ENCODE measurements at places on chromosomes 1 and 21.

DNA sequence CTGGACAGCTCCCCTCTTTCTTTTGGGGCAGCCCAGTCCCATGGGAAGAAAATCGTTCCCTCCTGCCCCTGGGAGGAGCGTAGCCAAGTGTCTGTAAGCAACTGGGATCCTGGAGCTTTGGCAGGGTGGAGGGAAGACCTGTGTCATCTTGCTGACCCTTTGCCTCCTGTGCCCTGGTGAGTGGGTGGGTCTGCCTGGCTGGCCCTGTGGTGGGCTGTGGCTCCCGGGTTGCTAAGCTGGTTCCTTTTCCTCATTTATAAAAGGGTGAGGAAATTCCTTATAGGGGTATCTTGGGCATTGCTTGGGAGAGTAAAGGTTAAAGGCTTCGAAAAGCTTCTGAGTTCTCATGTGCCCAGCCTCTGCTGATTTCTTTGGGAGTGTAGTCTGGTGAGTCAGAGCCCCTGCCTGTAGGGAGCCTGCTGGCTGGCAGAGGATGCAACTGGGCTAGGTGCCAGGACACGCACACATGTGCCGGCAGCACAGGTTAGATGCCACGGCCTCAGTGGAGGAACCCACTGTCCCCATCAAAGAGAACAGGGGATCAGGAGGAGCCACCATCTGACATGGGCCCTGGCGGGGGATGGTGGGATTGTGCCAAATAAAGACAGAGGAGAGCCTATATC is 85.2 kb downstream of the ARHGEF10L start:
- no peak for DNase-seq

- no peak for DNase-seq
These were observed 117.9 kb downstream of the DMRTB1 start for GRCh38 chr1:53576866-53577760.

DNA sequence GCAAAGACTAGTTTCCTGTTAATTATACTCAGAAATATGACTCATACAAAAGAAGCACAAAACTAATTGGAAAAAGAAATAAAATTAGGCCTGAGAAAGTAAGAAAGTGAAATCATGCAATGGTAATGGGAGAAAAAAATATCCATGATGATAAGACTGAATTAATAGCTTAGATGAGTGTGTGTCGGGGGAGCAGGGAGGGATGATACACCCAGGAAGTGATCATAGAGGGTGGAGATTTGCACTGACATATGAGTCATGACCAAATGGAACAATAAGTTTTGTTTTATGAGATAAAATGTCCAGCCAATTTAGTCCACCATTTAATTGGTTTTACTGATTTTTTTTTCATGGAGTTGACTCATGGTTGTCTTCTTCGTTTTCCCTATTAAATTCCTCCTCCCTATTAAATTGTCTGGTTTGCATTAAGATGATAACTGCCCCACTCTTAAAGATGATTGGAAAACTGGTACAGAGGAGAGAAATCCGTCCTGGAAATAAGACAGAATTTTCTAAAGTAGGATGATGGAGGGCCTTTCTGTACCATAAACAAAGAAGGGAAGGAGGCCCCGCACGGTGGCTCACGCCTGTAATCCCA is 111.7 kb upstream of the KCNJ6 start:
- no peak for DNase-seq

GRCh38 chr1:8925960-8926359 is 19.7 kb upstream of the CA6 start:
- DNase-seq: no peak

DNA sequence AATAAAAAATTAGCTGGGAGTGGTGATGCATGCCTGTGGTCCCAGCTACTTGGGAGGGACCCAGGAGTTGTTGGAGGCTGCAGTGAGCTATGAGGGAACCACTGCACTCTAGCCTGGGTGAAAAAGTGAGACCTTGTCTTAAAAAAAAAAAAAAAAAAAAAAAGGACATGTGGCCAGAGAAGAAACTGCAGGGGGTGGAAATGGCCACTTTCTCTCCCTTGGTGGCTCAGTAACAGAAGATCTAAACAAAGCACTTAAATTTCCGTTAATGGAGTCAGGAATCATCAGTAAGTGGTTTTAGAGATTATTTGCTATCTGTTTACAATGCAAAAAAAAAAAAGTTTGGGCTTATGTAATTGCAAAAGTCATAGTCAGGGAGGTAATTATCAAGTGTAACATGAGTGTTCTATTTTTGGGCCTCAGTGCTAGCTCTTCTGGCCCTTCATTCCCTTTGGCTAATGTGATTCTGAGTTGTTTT is 19.3 kb upstream of the OPRD1 start:
- no peak for DNase-seq

- DNase-seq: no peak
These were observed 1276.9 kb upstream of the ADGRL2 start for GRCh38 chr1:80523861-80524260.

DNA sequence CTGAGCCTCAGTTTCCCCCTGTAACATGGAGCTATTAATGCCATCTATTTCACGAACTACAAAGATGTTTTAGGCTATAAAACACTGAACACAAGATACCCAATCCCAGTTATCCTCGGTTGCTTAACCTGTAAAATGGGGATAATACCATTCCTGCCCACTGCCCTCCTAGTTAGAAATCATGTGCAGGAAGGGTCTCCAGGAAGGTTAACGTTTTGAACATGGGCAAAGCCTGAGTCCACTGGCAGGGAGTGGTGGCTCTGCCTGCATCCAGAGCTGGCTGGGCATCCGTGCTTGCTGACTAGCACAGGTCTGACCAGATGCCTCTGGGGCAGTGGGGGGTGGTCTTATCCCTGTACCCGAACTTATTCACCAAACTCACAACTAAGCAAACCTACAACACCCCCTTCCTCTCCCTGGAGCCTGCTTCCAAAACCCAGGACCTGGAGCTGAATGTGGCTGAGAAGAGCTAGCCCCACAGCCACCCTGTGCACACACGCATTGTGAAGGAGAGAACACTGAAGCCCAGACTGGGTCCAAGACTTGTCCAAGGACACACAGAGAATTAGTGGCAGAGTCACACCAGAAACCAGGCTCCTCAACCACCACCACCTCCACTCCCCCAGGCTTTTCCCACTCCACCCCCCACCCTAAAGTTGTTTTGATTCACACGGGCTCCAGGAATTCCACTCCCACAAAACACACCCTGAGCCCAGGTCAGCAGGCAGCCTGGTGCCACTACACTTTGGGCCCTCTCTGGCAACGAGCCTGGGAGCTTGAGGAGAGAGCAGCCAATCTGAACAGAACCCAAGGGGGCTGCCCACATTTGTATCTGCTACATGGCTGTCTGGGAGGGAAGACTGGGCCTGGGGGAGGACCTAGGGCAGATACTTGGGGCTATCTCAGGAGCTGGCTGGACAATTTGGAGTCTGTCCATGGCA is 1.6 kb downstream of the E2F2 start:
- DNase-seq: no peak

GRCh38 chr1:208089761-208090370 is 154.3 kb downstream of the PLXNA2 start:
- DNase-seq: no peak

- no peak for DNase-seq
These were observed 71.0 kb downstream of the UBR4 start for GRCh38 chr1:19138958-19139581.

- no peak for DNase-seq
These were observed 896.3 kb downstream of the TTLL7 start for GRCh38 chr1:83102630-83103071.

DNA sequence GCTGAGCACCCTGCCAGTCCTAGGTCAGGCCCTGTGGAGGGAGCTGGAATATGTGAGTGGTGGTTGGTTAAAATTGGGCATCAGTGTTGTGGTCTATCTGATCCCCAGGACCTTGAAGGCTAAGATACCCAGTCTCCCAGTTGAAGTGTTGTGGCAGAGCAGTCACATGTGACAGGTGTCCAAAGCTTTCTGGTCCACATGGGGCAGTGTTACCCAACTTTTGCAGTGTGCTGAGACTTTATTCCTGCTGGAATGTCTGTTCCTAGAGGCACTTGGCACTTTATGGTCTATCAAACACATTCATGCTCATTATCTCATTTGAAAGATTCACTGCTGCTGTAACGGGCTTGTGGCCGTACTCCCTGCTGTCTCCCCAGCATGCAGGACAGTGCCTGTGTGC is 21.0 kb upstream of the LORICRIN start:
- DNase-seq: no peak

GRCh38 chr1:235571482-235571881 is 67.2 kb upstream of the B3GALNT2 start:
- no peak for DNase-seq

- DNase-seq: no peak
These were observed 123.5 kb upstream of the HOOK1 start for GRCh38 chr1:59691261-59691660.

GRCh38 chr1:109269212-109269980 is 13.5 kb downstream of the PSRC1 start:
- DNase-seq: no peak

GRCh38 chr1:230128569-230129285 is 61.7 kb downstream of the GALNT2 start:
- no peak for DNase-seq

- no peak for DNase-seq
These were observed 22.3 kb downstream of the ACTA1 start for GRCh38 chr1:229411434-229412055.

DNA sequence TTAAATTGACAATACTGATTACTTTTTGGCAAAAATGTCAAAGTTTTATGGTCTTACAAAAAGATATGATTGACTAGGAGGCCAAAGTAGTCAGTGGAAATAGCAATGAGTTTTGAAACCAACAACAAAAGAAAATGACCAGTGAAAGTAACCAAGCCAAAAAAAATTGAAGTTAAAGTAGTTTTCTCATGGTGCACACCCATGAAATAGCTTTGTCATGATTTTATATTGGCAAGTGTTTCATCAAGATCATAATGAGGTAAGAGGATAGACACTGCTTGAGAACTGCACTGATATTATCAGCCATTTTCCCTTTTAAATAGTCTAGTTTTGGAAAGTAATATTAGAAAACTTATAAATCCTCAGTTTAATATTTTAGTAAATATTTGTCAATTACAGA is 206.2 kb upstream of the ADAMTS5 start:
- DNase-seq: no peak

DNA sequence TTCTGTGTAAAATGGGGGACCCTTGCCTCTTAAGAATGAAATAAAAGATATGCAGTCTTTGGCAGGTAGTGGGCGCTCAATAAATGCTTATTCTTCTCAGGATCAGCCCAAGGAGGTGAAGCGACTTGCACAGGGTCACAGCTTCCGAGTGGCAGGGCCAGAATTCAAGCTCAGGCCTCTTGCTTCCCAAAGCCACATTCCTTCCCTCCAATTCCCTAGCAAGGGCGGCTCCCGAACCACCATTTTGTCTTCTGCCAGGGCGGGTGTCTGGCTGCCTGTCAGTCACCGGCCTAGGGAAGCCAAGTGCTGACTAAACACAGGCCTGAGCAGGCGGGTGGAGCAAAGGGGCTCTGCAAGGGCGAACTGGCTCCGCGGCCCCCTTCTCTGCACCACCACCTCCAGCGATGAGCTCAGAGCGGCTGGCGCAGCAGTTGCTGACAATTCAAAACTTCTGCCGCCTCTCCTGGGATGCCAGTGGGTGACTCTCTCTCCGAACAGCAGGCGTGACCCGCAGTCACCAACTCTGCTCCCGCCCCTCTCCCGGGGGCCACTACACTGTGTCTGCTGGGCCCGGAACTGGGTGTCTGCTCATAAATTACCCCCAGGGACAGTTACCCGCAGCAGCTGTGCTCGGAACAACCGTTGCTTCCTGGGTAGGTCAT is 10.8 kb downstream of the GPR3 start:
- no peak for DNase-seq

- no peak for DNase-seq
These were observed 40.1 kb downstream of the MAST2 start for GRCh38 chr1:45843474-45843905.

- DNase-seq: no peak
These were observed 57.0 kb downstream of the GPR161 start for GRCh38 chr1:168079761-168080160.

- DNase-seq: no peak
These were observed 164.7 kb downstream of the LTN1 start for GRCh38 chr21:28828021-28828420.

- DNase-seq: no peak
These were observed 56.3 kb upstream of the ADAMTS5 start for GRCh38 chr21:27023186-27023585.

All from stimulated activated CD8-positive, alpha-beta memory T cell treated with anti-CD3 and anti-CD28 coated beads, Interleukin-2, amount 100 ng/mL, for 1 hour (primary cell).